ENCODE measurements at places on chromosomes 1 and 21.

- DNase-seq, result no peak
Observed at GRCh38 chr1:209038735-209039134, 544.8 kb upstream of the CAMK1G start.

- no peak for DNase-seq
Observed at GRCh38 chr1:223413216-223413615, 20.0 kb downstream of the CCDC185 start.

- DNase-seq, result no peak
Observed at GRCh38 chr21:39661121-39661520, 48.4 kb downstream of the B3GALT5 start.

- no peak for DNase-seq
Observed at GRCh38 chr1:93433407-93433961, 14.4 kb upstream of the FNBP1L start.

- DNase-seq, result no peak
Observed at GRCh38 chr1:63407002-63407401, 39.6 kb downstream of the ALG6 start.

DNA sequence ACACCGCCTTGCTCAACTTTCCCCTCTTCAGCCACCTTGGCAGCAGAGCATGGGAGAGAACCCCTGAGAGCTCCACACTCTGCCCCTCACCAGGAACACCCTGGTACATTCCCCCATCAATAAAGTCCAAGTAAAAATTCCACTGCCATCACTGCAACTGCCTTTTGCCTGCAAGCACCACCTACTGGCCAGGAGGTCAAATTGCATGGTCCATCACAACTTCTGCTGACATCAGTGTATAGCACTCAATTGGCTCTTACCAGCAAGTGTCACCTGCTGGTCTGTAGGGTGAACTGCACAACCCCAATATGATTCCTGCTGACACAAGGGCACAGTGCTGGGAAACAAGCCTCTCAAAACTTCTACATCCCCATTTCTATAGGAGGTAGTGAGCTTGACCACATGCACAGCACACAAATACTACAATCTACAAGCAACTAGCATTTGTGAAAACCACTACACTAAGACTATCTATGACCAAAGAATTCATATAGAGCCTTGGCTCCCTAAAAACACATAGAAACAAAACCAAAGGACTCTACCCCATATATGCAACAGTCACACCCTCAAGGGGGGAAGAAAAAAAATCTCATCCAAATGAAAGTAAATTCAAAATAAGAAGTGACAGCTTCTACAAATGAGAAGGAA, 69.2 kb downstream of the FASLG start:
- peak; percentile 53 for DNase-seq

- DNase-seq, result no peak
Observed at GRCh38 chr1:76585980-76586674, 281.2 kb upstream of the ST6GALNAC5 start.

GRCh38 chr1:198776602-198777029, 137.8 kb downstream of the PTPRC start:
- DNase-seq, result peak; percentile 98

DNA sequence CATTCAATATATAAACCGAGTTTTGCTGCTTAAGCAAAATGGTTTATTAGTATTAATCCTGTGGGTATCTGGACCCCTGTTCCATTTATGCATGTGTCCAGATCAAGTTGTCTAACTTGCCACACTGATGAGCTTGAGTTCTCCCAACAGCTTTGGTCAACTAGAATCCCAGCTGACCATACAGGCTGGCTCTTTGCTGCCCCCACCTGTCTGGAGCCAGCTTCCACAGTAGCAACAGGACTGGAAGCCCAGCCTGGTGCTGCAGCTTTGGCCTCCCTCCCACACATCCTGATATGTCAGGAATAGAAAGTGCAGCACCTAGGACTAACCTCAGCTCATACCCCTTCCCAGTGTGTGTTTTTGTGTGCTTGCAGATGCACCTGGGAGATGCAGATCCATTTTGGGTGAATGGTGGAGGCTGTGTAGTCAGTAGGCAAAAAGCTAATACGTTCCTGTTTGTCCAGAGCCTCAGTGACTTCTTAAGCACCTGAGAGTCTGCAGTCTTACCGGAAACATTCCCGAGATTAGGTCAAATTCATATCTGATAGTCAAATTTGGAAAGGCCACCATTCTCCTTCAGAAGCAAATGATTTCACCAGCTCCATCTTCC, 40.9 kb upstream of the BEND5 start:
- peak; percentile 72 for DNase-seq

- DNase-seq, result no peak
Observed at GRCh38 chr1:195933835-195934234, 674.4 kb downstream of the KCNT2 start.

GRCh38 chr1:203289982-203290260, 15.4 kb upstream of the BTG2 start:
- no peak for DNase-seq

DNA sequence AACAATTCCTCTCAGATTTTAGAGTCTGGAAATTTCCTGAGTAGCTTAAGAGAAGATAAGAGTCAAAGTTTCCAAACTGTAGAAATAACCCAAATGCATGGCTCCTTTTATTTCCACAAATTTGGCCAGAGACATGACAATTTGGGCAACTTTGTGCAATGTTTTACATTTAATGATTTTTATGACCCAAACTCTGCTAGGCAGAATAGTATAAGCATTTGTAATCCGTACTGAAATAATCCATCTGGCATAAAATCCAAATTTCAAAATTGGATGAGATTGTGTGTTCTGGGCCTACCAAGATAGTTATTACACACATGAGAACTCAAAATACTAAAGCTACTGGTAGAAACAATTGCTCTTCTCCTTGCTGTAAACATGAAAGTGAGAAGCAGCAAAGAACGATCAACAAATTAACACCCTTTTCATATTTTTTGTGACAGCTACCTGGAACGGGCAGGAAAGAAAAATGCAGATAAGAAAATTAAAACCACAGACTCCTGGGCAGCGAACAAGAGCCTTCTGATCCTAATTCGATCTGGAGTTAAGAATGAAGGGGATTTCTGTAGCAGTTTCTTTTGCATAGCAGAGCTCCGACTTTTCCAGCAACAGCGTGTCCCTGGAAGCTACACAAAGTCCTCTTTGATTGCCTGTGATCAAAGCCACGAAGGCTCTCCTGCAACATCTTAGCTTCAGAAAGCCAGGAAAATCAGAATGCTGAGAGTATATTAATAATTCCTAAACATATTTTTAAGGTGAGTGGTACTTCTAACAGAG, 191.2 kb downstream of the GRIK1 start:
- DNase-seq, result no peak

- DNase-seq, result peak; percentile 93
Observed at GRCh38 chr1:65423884-65424572, 3.6 kb downstream of the LEPR start.

GRCh38 chr1:206089341-206089740, 27.8 kb downstream of the AVPR1B start:
- DNase-seq, result no peak

DNA sequence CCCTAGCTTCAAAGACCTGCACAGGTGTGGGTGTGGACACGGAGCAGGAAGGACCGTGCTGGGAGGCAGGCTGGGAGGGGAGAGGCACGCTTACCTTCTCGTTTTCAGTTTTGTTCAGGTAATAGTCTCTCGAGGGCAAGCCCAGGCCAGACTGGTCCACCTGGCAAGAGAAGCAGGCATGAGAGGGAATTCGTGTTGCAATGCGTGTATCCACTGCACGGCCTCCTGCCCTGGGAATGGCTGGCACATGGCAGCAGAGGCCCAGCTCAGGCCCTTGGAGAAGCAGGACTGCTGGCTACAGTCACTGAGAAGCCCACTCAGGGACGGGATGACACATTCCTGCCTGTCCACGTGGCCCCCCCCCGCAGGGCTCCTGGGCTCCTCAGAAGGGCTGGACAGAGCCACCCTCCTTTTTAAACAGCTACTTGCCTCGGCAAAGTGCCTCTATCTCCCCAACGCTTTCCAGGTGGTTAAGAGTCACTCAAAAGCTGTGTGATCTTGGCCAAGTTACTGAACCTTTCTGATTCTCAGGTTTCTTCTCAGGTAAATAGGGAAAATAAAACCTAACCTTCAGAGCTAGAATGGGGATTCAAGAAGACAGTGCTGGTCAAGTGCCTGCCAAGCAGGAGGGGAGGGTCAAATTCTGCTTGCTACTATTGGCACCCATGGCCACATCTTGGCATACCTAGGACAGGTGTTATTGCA, 32.7 kb downstream of the ECE1 start:
- DNase-seq, result no peak

GRCh38 chr1:240020871-240021270, 70.8 kb upstream of the FMN2 start:
- DNase-seq, result no peak

- DNase-seq, result no peak
Observed at GRCh38 chr1:174406421-174406820, 41.3 kb upstream of the GPR52 start.

- no peak for DNase-seq
Observed at GRCh38 chr1:82065916-82066315, 265.2 kb downstream of the ADGRL2 start.

GRCh38 chr1:91831132-91831930, 54.6 kb downstream of the TGFBR3 start:
- DNase-seq, result peak; percentile 73

DNA sequence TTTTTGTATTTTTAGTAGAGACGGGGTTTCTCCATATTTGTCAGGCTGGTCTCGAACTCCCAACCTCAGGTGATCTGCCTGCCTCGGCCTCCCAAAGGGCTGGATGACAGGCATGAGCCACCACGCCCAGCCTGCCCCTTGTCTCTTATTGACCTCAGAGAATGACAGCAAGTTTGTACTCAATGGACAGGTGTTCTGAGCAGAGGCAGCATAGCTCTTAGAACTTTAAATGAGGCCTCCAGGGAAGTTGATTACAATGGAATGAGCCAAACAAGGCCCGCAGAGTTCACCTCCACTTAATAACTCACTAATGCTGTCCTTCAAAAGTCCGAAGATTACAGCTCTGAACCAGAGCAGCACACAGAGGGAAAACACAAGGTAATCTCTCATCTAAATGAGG, 10.9 kb downstream of the TMPRSS2 start:
- no peak for DNase-seq

GRCh38 chr1:115534106-115534505, 107.7 kb upstream of the VANGL1 start:
- DNase-seq, result no peak

GRCh38 chr1:66505671-66506392, 28.1 kb upstream of the SGIP1 start:
- DNase-seq, result peak; percentile 96

DNA sequence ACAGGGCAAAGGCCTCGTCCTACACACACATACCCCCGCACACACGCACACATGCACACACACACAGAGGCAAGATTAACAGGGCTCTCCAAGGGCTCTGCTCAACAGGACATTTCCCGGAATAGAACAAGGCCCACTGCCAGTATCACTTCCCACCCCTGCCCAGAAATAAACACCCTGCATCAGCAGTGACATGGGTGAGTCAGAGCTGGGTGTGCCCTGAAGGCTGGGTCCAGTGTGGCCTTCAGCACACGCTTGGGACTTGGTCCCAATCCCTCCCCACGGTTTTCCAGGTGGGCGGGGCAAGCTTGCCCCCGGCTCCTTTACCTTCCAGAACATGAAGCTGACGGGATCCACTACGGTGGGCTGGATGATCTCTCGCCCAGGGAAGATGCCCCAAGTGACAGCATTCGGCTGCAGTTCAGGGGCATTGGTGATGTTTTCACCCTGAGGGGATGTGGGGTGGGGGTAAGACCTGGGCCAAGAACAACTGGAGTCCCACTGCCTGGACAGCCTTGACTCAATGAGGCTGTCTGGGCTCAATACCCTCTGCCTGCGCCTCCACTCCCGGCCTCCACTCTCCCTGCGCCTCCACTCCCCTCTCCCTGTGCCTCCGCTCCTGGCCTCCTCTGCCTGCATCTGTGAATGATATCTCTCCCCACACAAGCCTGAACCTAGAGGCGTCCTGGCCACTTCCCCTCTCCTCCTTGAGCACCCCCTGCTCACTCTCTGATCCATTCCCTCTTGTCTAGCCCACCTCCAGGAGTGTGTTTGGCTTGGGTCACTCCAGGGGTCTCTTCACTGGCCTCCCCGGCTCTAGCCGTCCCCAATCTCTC, 14.7 kb downstream of the MTHFR start:
- DNase-seq, result peak; percentile 93

- DNase-seq, result no peak
Observed at GRCh38 chr1:30277911-30278310, 445.5 kb downstream of the MATN1 start.

DNA sequence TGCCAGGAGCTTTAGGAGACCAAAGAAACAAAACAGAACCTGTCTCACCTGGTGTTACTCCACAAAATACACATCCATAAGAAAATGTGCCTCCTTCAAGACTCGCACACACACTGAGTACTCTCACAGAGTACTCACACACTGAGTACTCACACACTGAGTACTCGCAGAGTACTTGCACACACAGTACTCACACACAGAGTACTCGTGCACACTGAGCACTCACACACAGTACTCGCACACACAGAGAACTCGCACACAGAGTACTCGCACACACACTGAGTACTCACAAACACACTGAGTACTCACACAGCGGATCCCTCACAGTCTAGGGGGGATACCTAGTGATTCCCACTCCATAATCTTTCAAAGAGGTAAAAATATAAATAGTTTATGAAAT, 40.3 kb downstream of the PCSK9 start:
- DNase-seq, result no peak

GRCh38 chr1:98130408-98130807, 209.6 kb upstream of the DPYD start:
- peak; percentile 52 for DNase-seq

Measured in choroid plexus epithelial cell (primary cell).